Ascending aorta (tissue), 2 donors: ENCODE measurements at places on chromosomes 2 and 18. TPM values are rescaled to one million over a fixed set of nuclear protein-coding genes. Genes with fewer than 3 reads are reported as not detected.

SMAD7 gene
- total RNA-seq: 76.5 TPM

GRCh38 chr2:111897924-111898702, at the start of gene MERTK:
Gene MERTK, plus strand, starts transcription at chr2:111898607. Its CDS starts 129 bp downstream, at chr2:111898736.
- peak; percentile 63 for DNase-seq

GRCh38 chr2:25339791-25340180, 1.9 kb downstream of the DNMT3A start:
- DNase-seq: no peak

DNA sequence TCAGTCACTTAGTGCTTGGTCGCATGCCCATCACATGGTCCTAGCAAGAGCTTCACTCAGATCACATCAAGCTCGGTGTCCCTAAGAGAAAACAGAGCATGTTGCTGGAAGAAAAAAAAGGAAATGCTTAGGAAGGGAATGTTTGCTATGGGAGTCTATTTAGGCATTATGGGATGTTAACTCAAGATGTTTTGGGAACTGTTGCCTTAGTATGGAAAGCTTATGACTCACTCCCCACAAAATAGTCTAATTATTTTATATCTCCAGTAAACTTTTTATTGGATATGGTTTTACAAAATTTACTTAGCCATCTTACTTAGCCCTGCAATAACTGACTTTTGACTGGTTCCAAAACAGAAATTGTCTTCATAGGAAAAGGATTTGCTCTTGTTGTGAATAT, 439.5 kb upstream of the ZEB2 start:
- no peak for DNase-seq

SLC9A2 gene
- not detected for total RNA-seq

DNA sequence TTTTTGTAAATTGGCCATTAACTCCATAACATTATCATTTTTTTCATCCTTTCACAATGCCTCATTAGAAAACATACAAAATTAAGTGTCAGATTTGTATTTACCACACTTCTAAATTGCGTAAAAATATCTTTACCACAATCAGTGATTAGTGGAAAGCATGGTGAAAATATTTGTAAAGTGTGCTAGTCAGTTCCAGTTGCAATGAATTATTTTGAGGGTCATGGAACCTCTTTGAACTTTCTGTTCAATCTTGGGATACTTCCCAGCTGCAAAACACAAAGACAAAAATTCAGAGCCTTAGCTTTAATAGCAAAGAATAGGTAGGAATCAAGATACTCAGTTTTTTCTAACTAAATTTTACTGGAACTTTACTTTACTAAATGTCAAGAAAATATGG, 4.0 kb upstream of the COL3A1 start:
- DNase-seq: no peak

- DNase-seq: no peak
These were observed 28.9 kb downstream of the PXDN start for GRCh38 chr2:1715184-1716013.

DNA sequence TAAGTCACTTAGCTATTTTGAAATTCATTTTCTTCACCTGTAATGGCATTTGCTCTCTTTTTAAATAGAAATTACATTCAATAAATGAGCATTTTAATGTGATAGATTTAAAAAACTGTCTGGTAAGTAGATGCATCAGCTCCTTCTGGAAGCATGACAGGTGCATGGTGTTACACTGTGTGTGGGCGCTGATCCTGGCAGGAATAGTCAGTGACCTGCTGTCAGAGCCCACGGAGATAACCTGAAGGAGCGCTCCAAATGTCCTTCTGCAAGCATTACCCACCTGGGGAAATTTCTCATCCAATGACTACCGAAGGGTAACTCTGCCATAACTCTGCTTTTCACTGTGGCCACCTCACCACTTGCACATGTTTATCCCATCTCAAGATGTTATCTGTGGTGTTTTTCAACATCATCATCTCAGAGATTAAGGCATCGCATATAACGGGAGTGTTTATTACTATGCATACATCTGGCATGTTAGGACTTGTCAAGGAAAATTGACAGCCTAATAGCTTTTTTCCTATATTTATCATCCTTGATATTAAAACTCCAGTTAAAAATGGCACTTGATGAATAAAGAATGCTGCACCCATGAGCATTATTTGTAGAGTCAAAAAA, 637.3 kb downstream of the ERBB4 start:
- DNase-seq: no peak

DNA sequence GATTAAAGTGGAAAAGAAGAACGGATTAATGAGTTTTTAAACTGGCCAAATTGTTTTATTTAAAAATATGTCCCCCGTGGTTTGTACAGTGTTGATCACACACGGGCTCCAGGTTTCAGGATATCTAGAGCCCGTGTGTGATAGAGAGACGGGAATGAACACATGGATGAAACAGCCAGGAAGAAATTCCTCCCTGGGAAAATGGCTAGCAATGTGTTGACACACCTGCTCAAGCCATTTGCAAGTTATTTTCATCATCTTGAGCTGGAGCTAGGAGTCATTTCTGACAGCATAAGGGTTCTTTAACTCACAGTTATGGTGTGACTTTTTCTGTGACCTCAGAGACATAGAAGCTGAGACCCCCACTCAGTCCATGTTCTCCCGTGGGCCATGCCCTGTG, 81.6 kb downstream of the LRRFIP1 start:
- DNase-seq: no peak

DNA sequence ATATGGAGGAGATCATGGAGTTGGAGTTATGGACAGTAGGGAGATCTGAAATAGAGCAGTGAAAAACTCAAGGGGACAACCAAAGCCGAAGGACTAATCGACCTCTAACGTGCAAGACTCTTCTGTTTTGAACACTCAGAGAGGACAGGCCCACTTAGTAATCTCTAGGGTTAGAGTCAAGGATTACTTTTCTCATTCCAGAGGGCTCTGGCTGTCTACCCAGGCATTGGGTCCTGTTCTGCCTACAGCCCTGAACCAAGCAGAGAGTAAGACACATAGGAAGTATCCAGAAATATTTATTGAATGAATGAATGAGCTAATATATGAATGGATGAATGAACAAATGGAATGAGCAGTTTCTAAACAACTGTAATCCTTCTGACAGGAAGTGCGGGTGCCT, 50.3 kb upstream of the PKDCC start:
- no peak for DNase-seq

BUB1 gene
- total RNA-seq: not detected

DNA sequence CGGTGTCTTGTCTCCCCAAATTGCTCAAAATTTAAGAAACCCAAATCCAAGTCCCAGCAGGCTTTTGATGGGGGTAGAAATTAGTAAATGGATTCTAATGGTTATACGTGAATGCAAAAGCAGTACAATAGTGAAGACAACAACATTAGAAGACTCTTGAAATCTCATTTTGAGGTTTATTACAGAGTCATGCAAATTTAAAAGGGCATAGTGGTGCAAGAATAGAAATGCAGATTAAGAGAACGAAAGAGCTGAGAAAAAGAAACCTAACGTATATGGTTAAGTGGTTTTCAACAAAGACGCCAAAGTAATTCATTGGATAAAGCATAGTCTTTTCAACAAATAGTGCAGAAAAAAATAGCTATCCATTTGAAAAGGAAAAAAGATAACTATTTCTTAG, 33.2 kb upstream of the CXXC1 start:
- no peak for DNase-seq

- DNase-seq: no peak
These were observed 27.5 kb upstream of the SLC66A3 start for GRCh38 chr2:11127761-11128160.
